NCI-H1105 treated with DMSO at 0.1 percent for 48 hours (cell line): ENCODE measurements at places on chromosomes 7 and 10.

- no peak for DNase-seq
Measured at GRCh38 chr7:26167303-26167934, 15.4 kb downstream of the NFE2L3 start.

GRCh38 chr7:104074529-104074928 lies 85.1 kb upstream of the RELN start:
- DNase-seq: no peak

- DNase-seq: peak; percentile 39
Measured at GRCh38 chr7:126495001-126495400, 757.7 kb downstream of the GRM8 start.

GRCh38 chr10:608331-609261 lies 80.9 kb downstream of the DIP2C start:
- DNase-seq: no peak

DNA sequence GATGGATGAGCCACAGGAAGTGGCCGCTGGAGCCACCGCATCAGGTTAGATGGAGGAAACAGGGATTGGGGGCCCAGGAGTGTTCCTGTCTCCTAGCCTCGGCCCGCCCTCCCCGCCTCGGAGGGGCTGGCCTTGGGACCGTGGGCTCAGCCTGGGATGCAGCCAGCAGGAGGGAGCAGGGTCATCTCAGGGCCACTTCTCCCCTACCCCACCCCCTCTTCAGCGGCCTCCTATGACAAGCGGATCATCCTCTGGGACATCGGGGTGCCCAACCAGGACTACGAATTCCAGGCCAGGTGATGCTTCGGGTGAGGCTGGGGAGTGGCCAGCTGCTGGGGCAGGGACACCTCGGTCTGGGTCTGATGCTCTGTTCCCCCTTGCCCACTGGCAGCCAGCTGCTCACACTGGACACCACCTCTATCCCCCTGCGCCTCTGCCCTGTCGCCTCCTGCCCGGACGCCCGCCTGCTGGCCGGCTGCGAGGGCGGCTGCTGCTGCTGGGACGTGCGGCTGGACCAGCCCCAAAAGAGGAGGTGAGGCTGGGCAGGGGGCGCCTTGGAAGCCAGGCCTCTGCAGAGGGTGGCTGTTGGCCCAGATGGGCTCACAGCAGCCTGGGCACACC lies 4.7 kb downstream of the LRWD1 start:
- DNase-seq: no peak

DNA sequence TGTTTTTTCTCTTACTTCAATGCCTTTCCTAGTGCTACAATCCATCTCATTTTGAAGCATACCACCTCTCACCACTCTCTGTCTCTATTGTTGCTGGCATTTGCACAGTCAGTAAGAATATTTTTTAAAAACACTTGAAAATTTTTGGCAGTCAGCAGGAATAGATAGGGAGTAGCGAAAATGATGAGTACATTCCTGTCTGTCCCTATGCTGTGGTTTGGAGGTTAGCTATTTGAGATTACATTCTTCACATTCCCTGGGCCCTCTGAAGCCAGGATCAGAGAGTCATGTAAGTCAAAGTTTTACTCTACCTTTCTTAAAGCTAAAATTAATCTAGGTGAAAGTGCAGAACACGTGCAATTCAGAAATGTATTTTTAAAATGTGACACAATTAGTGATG lies 53.0 kb upstream of the MAGI2 start:
- no peak for DNase-seq

DNA sequence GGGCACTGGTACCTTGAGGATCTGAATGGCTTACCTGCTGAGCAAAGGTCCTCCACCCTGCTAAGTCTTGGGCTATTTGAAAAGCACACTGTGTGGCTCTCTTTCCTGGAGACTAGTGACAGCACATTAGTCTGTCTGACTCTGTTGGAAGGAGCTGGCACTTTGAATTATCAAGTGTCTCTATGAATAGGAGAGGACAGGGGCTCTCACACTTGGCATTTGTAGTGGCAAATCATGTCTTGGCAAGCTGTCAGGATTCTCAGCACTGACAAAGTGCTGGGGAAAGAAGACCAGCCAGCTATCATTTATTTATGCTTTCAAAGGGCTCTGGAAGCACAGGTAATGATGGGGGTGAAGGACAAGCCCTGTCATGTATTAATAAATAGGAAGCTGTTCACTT lies 62.8 kb downstream of the MTPN start:
- peak; percentile 98 for DNase-seq

DNA sequence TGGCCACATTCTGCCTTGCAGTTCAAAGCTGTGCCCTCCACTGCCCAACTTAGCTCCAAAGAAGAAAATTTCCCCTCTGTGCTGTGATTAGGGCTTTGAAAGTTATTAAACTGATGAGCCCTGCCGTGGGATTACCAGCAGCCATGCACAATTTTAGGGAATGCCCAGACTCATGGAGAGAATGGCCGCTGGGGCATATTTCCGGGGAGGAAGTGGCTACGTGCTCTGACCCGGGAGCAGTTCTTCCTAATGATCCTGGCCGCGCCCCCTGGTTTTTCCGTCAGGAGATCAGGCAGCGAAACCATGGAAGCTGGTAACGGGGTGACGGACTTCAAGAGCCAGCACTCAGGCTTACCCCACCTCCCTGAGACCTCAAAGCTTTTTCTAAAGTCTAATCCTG lies 365.5 kb upstream of the PFKP start:
- DNase-seq: no peak

GRCh38 chr7:148468700-148469098 lies 121.9 kb upstream of the C7orf33 start:
- DNase-seq: no peak

DNA sequence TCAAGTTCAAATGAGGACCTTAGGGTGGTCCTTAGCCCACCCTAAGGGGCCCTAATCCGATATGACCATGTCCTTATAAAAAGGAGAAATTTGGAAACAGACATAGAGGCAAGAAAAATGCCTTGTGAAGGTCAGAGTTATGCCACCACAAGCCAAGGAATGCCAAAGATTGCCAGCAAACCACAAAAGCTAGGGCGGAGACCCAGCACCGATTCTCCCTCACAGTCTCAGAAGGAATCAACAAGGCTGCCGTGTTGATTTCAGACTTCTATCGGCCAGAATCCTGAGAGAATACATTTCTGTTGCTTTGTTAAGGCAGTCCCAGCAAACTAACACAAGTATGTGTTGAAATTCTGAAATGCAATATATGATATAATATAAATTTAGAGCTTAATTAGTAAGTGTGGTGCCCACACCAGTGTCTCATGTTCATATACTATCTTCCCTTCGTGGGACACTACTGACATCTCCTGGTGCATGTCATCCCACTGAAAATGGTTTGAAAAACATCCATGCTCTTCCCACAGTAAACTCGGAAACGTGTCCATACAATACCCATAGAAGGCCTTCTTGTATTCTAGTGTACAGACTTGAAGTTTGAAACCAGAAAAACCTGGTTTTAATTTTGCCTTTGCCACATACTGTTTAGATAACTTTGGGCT lies 349.0 kb downstream of the TNS3 start:
- DNase-seq: no peak

DNA sequence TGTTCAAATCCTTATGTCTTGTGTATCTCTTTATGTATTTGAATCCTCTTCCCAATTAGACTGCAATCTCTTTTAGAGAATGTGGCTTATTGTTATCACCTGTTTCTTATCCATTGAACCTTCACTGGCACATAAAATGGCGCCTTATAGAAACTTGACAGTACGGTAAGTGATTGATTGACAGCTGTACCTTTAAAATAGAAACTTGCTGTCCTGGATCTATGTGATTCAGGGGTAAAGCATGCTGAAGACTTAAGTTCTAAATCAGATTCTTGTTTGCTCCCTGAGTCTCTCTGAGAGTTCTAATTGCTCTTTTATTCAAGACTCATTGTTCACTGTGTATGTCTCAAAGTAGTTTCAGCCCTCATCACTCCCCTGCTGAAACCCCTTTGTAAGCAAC lies 91.3 kb downstream of the CACNB2 start:
- no peak for DNase-seq

DNA sequence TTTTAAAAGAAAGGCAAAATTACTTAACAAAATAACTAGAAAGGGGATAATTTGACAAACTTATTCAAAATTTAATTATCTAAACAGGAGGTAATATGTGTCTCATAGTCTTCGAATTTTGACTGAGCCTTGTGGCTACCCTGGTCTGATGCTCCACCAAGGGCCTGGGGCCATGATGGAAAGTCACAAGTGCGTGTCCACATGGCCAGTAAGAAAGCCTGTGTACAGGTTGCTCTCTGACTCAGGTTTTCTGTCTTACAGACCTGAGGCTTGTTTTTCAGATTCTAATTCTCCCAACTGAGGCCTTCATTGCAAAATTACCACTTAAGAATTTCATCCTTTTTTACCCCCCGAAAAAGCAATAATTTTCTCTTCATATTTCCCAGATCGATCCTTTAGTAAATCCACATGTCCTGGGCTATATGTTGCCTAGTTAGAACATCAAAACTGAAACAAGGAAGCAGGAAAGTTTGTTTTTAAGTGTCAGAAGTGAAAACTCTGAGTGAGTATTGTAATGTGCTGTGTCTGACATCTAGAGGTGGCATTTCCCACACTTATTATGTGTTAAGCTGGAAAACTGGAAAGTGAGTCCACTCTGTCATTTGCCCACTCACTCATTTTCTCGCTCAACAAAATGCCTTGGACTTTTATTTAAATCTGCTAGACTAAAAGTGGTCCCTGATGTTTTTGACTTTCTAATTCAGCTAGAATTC lies 10.0 kb downstream of the CYP3A43 start:
- DNase-seq: no peak

DNA sequence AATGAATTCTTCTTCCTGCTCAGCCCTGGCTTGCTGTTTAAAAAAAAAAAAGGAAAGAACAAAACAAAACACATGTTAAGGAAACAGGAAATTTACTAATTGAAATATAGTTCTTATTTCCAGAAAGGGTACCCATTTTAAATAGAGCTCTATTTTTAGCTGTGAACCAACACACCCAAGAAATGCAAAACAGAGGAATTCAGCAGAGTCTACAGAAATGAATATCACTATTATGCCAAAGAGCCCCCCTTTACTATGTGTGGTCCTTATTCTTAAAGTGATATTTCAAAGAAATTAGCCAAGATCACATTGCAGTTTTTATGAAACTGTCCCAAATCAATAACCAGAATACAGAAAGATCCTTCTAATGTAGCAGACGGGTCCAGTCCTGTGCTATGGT lies 53.7 kb downstream of the CCDC6 start:
- no peak for DNase-seq

DNA sequence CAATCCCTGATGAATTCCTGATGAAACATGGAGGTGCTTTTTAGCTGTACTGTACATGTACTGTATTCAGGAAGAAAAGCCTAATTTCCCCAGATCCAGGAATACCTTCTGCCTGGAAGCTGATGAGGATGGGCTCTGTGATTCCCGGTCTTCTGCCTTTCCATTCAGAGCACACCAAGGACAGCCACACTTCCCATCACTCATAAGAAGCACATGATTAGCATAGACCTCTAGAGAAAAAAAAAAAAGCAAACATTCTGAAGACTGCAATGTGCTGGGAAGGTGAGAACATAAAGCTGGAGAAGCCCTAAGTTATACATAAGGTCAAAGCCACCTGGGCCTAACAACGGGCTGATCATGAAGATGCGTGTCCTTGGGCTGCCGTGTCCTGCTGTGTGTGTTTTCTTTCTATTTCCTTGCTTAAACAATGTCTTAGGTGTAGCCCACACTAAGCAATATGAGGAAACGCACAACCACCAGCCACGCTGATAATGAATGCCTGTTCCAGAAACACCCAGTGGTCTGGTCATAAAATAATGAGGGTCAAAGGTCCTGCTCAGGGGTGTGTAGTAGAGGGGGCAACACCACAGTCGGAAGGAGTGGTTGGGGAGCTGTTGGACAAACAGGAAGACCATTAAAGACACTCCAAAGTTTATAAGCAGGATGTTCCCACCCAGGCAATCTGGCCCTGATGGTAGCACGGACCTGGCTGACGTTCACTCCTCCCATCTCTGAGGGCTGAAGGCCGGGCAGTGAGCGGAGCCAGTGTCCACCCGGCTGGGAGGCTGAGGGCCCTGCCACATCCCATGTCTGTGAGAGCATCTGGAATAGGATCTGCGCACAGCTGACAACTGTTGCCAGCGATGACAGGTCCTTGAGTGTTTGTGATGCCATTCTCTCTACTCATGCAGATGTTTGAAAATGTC lies 7.9 kb downstream of the PKD1L1 start:
- no peak for DNase-seq

DNA sequence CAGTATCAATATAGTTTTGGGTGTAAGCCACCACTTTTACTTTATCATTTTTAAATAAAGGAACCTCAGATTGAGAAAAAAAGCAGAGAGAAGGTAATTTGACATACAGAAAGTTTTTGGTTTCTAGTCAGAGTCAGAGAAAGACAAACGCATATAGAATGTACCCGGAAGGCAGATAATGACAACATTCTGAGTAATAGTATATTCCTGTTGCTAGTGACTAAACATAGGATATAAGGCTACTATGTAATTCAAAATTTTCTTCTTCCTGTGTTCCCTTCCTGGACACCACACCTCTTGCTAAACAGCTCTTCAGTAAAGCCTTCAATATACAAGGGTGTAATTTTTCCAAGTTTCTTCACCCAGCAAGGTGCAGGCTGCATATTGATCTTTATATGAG lies 597.6 kb downstream of the PCDH15 start:
- DNase-seq: no peak

- no peak for DNase-seq
Measured at GRCh38 chr7:2651336-2651735, 19.6 kb downstream of the TTYH3 start.

DNA sequence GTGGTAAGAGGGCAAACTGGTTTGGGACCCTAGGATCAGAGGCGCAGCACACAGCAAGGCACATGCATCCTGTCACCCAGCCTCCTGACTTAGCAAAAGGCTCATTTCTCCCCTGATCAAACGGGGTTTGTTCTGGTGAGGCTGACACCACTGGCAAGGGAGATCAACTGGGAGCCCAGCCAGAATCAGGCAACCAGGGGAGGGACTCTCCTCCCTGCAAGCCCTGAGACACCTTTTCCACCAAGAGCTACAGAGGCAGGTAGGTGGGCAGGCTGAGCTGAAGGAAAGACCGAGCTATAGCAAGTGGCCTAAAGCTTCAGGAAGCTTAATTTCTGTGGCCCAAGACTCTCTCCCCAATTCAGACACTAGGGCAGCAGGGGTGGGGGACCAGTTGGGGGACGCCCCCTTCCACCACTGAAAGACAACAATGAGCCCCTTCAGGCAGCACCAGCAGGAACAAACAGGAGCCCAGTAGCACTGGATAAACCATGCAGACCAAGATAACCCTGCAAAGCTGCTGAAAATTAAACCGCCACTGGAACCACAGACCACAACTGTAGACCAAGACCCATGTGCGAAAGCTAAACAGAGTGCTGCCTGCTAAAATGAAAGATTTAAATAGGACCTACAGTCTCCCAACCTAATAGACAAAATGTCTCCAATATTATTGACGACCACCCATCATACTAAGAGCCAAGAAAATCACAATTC lies 27.1 kb upstream of the SAR1A start:
- no peak for DNase-seq
